ENCODE measurements at places on chromosomes 4 and X. TPM values are rescaled to one million over a fixed set of nuclear protein-coding genes. Genes with fewer than 3 reads are reported as not detected.

NHS gene
- 4.6 TPM for total RNA-seq

GLRA2 gene
- not detected for total RNA-seq

POF1B gene
- total RNA-seq = not detected

FHDC1 gene
- 0.17 TPM for total RNA-seq

SPANXN3 gene
- total RNA-seq = not detected

MAGEC1 gene
- not detected for total RNA-seq

SPANXN4 gene
- not detected for total RNA-seq

SMIM43 gene
- 6.6 TPM for total RNA-seq

EIF1AX gene
- 18.4 TPM for total RNA-seq

SRPK3 gene
- 0.58 TPM for total RNA-seq

ANAPC10 gene
- total RNA-seq = 28.1 TPM

ATOH1 gene
- not detected for total RNA-seq

CUL4B gene
- total RNA-seq = 36.7 TPM

CFP gene
- total RNA-seq = 0.33 TPM

TRAM1L1 gene
- 4.2 TPM for total RNA-seq

OPHN1 gene
- total RNA-seq = 8.3 TPM

SPANXA1 gene
- total RNA-seq = not detected

Measured in smooth muscle cell of trachea (primary cell).